ENCODE measurements at places on chromosomes 13 and 19. TPM values are rescaled to one million over a fixed set of nuclear protein-coding genes. Genes with fewer than 3 reads are reported as not detected.

The LYL1 gene
- total RNA-seq: 0.47 TPM

- DNase-seq: no peak
Measured at GRCh38 chr13:66369666-66370065, 860.5 kb downstream of the PCDH9 start.

GRCh38 chr13:110126391-110126961, 180.5 kb downstream of the COL4A1 start:
- no peak for DNase-seq

The IRGQ gene
- 41.7 TPM for total RNA-seq

The COL5A3 gene
- total RNA-seq: 65.9 TPM

DNA sequence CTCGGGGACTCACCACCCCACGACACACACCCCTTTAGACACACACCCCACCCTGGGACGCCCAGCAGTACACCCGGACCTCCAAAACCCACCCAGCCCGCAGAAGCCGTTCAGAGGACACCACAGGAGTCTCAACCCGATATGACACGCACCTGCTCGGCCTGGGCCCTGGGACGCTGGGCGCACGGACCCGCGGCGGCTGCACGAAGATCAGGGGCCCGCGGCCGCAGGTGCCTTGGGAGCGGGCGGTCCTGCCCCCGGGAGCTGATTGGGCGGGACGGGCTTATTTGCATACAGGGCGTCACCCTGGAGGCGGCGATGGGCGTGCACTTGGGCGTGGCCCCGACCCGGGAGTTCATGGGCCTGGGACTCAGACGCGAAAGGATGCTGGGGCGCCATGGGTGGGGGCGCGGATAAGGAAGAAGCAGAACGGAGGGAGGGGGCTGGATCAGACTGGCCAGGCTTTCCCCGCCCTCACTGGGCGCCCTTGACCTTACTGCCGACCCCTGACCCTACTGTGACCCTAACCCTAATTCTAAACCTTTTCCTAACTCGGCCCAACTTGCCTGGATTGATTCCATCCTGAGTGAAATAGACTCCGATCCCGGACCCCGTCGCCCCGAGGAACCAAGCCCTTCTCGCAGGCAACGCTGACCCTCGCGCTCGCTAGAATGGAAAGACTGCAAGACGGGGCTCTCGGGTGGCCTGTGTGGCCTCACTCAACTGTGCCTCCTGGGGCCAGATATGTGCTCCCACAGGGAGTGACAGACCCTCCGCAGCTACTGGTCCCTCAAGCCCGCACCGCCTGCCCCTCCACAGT, at the start of gene MEF2B:
Gene MEF2B (minus strand): TSS at position 211 of the 820 bp plus-strand sequence. CDS start 19,528 bp downstream, outside the sequence.
- DNase-seq: no peak

DNA sequence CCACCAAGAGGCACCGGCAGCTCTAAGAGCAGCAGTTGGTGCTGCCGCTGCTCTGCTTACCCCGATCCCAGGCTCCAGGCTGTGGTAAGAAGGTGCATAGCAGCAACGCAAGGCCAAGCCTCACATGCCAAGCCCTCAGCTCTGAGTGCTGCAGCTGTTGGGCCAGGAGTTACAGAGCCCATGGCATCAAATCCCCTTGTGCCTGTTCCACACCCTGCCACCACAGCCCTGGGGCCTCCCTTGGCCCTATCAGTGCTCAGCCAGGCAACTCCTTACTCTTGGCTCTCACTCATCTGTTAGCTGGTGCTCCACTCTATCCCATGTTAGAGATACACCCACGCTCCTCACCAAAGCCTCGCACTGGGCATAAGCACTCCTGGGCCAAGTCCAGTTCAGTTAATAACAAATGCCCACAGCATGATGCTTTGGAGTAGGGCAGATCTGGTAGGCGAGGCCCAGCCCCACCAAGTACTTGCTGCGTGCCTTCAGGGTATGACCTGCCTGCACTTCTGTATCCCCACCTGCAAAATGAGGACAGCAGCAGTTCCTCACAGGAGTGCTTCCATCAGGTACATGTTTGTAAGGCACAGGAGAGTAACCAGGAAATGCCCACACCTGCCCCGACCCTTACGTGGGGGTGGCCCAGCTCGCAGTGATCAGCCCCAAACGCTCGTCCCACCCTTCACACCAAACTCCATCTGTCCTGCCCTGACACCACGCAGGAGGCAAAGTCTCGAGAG, 16.2 kb downstream of the AKAP8L start:
- DNase-seq: no peak

GRCh38 chr19:19106056-19106551, 32.2 kb downstream of the TMEM161A start:
- DNase-seq: no peak

The CD37 gene
- total RNA-seq: not detected
